RWPE2 (cell line): ENCODE measurements at places on chromosomes 1 and 21.

- no peaks in the 10 kb centered on the region for H3K27me3 ChIP-seq
- no peaks in the 10 kb centered on the region for H3K36me3 ChIP-seq
- H3K4me1 ChIP-seq, result peaks cover 7% of the 10 kb centered on the region
- no peak overlapping the region for H3K4me3 ChIP-seq
- no peak overlapping the region for H3K27ac ChIP-seq
Measured at GRCh38 chr1:237894131-237894530, 3.4 kb upstream of the ZP4 start.

GRCh38 chr1:40901886-40902852 lies 40.0 kb upstream of the CITED4 start:
- no peaks in the 10 kb centered on the region for H3K27me3 ChIP-seq
- H3K4me3 ChIP-seq, result no peak overlapping the region

DNA sequence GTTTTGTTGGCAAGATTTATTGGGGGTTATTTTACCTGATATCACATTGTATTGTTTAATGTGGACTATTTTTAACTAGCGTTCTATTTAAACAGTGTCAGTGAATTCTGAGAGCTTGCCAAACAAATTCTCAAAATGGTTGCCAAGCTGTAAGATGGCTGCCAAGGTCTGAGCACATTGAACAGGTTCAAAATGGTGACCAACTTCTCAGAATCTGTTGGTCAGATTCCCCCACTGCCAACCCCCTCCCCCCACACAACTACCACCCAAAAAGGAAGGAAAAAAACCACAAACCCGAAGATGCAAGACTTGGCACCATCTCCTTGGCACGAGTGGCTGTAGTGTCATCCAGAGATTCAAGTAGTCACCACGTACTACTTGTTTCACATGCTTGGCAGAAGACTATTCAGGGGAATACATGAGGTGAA lies 159.1 kb downstream of the NFIA start:
- peaks cover 27% of the 10 kb centered on the region for H3K4me1 ChIP-seq
- no peak overlapping the region for H3K4me3 ChIP-seq
- H3K27ac ChIP-seq, result no peak overlapping the region
- H3K27me3 ChIP-seq, result no peaks in the 10 kb centered on the region

DNA sequence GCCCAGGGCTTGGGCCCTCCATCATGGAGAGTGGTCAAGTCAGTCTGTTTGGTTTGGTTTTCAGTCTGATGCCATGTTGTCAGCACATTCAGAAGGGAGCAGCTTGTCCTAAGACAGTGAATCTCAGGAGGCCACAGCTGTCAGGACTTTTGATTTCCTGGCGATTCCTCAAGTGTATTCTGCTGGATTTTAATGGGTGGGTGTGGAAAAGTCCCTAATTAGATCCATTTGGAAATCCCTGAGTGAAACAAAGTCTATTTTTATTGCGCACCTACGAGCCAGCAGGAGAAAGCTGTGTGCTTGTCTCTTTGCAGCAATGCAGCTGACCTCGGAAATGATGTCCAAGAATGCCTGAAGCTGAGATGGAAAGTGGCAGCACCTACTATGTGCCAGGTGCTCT lies 21.6 kb upstream of the FHAD1 start:
- no peak overlapping the region for H3K27ac ChIP-seq
- H3K27me3 ChIP-seq, result no peaks in the 10 kb centered on the region
- no peaks in the 10 kb centered on the region for H3K36me3 ChIP-seq
- no peak for DNase-seq
- no peaks in the 10 kb centered on the region for H3K4me1 ChIP-seq
- H3K4me3 ChIP-seq, result no peak overlapping the region

DNA sequence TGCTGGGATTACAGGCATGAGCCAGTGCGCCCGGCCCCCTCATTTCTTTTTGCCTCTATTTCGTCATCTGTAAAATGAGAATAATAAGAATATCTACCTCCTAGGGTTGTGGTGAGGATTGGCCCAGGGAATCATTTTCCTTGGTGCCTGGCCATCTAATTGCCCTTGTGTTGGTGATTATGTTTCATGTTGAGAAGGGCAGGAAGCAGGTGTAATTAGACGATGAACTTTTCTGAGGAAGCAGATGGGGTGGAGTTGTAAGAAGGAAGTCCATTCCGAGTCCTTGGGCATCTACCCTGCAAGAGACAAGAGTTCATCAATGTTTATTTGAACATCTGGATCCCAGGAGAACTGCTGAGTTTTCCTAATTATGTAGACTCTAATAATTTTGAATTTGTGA lies 38.7 kb upstream of the NEK2 start:
- DNase-seq, result no peak
- no peaks in the 10 kb centered on the region for H3K36me3 ChIP-seq
- no peak overlapping the region for H3K27ac ChIP-seq
- H3K27me3 ChIP-seq, result no peaks in the 10 kb centered on the region

DNA sequence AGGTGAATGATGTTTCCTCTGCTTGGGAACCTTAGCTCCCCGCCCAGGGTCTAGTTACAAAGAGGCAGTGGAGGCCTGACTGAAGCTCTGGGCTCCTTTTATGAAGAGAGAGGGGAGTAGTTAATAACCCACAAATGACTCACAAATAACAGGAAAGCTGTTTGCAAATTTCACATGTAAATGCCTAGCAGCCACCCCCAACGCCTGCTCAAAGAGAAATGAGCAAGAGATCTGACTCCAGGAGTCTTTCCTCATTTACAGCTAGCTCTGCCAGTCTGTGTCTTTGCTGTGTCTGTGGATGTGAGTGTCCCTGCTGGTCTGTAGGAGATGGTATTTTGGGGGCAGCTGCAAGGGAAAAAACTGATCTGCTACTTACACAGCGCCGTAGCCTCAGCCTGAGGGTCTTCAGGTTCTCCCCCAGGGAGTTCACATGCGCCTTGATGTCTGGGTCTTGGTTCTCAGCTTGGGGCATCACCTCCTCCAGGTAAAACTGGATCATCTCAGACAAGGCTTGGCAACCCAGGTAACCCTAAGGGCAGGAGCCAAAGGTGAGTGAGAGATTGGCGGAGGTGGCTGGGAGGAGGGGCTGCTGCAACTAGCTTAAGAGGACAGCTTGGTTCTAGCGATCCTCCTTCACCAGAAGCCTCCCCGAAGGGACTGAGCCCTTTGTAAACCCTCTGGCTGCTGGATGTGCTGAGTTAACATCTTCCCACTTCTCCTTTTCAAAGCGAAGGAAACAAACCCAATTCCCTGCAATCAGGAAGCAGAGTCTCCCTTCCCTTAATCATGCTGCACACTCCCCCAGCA lies at the start of gene IL19:
Gene IL19 (plus strand): TSS at position 243 of the 807 bp plus-strand sequence. CDS start 65,890 bp downstream, outside the sequence.
- H3K36me3 ChIP-seq, result no peaks in the 10 kb centered on the region
- no peak within 1 kb of the TSS for H3K4me3 ChIP-seq
- H3K4me1 ChIP-seq, result no peaks in the 10 kb centered on the region

DNA sequence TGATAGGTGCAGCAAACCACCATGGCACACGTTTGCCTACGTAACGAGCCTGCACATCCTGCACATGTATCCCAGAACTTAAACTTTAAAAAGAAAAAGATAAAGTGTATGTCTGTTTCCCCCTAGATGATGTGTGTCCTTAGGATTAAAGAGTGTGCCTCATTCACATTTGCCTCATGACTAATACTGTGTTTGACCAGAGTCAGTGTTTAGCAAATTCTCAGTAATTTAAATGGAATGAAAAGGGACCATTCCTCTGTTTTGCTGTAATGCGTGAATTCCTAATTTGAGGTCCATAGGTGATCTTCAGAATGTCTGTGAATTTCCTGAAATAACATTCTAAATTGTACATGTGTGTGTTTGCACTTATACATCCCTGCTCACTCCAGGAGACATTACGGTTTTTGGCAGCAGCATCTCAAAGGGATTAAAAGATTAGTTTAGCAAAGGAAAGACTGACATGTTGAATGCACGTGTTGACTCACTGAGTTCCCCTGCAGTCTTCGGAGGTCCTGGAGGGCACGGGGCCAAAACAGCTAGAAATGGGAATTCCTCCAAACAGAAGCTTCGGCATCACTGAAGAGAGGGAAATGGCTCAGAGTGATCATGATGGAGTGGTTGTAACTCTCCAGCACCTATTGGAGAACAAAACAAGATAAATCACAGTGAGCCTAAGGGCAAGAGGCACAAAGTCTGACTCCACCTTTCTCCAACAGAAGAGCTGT lies 19.1 kb upstream of the SLC35F3 start:
- H3K27me3 ChIP-seq, result no peaks in the 10 kb centered on the region
- peaks cover 12% of the 10 kb centered on the region for H3K4me1 ChIP-seq
- no peak overlapping the region for H3K4me3 ChIP-seq

GRCh38 chr1:32897082-32898049 lies 3.8 kb downstream of the TMEM54 start:
- no peak overlapping the region for H3K27ac ChIP-seq
- no peaks in the 10 kb centered on the region for H3K27me3 ChIP-seq
- no peaks in the 10 kb centered on the region for H3K4me1 ChIP-seq
- H3K36me3 ChIP-seq, result no peaks in the 10 kb centered on the region
- H3K4me3 ChIP-seq, result no peak overlapping the region

DNA sequence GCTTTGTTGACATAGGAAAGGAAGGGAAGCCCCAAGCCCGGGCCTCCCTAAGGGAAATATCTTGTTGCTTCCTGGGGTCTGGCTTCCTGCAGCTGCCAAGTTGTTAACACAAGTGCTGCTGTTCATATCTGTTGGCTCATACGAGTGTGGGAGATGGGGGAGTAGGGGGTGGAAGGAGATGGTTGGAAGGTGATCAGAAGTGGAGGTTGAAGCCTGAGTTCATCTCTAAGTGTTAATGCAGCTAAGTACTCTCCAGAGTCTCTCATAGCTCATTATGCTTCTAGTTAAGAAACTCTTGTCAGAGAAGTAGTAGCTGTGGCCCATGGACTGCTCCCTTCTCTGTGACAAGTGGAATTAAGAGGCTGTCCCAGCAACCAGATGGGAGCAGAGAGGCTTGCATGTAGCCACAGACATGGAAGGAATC lies 319.2 kb upstream of the SPAG17 start:
- no peak overlapping the region for H3K4me3 ChIP-seq
- no peak overlapping the region for H3K27ac ChIP-seq
- no peaks in the 10 kb centered on the region for H3K36me3 ChIP-seq
